Epithelial cell of umbilical artery (primary cell): ENCODE measurements at places on chromosomes 2 and 18. TPM values are rescaled to one million over a fixed set of nuclear protein-coding genes. Genes with fewer than 3 reads are reported as not detected.

The CNPPD1 gene
- 15.3 and 19.3 TPM in 2 replicates for total RNA-seq

The TCF4 gene
- total RNA-seq = 194 and 235 TPM in 2 replicates

The TTC32 gene
- 5.5 and 10.8 TPM in 2 replicates for total RNA-seq

The GAREM1 gene
- 0.15 and 0.32 TPM in 2 replicates for total RNA-seq

The MYOM1 gene
- total RNA-seq = 0.32 and 0.91 TPM in 2 replicates

The SLC9A2 gene
- under 0.01 TPM in 1 of 2 replicates, not detected in the other for total RNA-seq

The ALK gene
- total RNA-seq = not detected in 2 replicates

The EML6 gene
- total RNA-seq = 0.32 and 1.4 TPM in 2 replicates

The DSG2 gene
- under 0.01 and 0.30 TPM in 2 replicates for total RNA-seq

The CYP27C1 gene
- total RNA-seq = not detected in 2 replicates

The GAL3ST2 gene
- total RNA-seq = not detected in 2 replicates

The ALPG gene
- total RNA-seq = not detected in 2 replicates

The HNRNPLL gene
- total RNA-seq = 38.7 and 55.8 TPM in 2 replicates

The MLPH gene
- 0.61 TPM in 1 of 2 replicates, not detected in the other for total RNA-seq

The LONRF2 gene
- 0.15 TPM in 1 of 2 replicates, not detected in the other for total RNA-seq

The RPRM gene
- not detected in 2 replicates for total RNA-seq

The LRP1B gene
- under 0.01 and 0.30 TPM in 2 replicates for total RNA-seq

The MC4R gene
- not detected in 2 replicates for total RNA-seq

The SLC9A4 gene
- total RNA-seq = not detected in 2 replicates

The RAPGEF4 gene
- 10.4 and 15.0 TPM in 2 replicates for total RNA-seq

The ELOA2 gene
- total RNA-seq = not detected in 2 replicates

The KCNE4 gene
- 0.30 and 0.32 TPM in 2 replicates for total RNA-seq

The CD28 gene
- not detected in 2 replicates for total RNA-seq

The SLC38A11 gene
- total RNA-seq = not detected in 2 replicates

The ZBTB7C gene
- total RNA-seq = not detected in 2 replicates

The OTX1 gene
- total RNA-seq = under 0.01 TPM in 1 of 2 replicates, not detected in the other

The ZNF521 gene
- total RNA-seq = 58.1 and 107 TPM in 2 replicates

The EFR3B gene
- 0.32 and 0.46 TPM in 2 replicates for total RNA-seq

The LHCGR gene
- not detected in 2 replicates for total RNA-seq

The CD302 gene
- total RNA-seq = 4.5 and 5.5 TPM in 2 replicates

The ECEL1 gene
- not detected in 2 replicates for total RNA-seq

The IL1R2 gene
- total RNA-seq = 0.46 TPM in 1 of 2 replicates, not detected in the other

The RBM44 gene
- 0.32 and 0.91 TPM in 2 replicates for total RNA-seq
